ENCODE measurements at places on chromosomes 3 and 15. TPM values are rescaled to one million over a fixed set of nuclear protein-coding genes. Genes with fewer than 3 reads are reported as not detected.

GBE1 gene
- 184 TPM for total RNA-seq

CHRNA7 gene
- not detected for total RNA-seq

SNTN gene
- not detected for total RNA-seq

P4HTM gene
- 31.8 TPM for total RNA-seq
